ENCODE measurements at places on chromosomes 6 and 20. TPM values are rescaled to one million over a fixed set of nuclear protein-coding genes. Genes with fewer than 3 reads are reported as not detected.

- DNase-seq, result no peak
Measured at GRCh38 chr20:44247131-44247571, at the start of gene GDAP1L1. GDAP1L1 (plus strand) TSS chr20:44247308; CDS start chr20:44247335, 27 bp downstream.

DNA sequence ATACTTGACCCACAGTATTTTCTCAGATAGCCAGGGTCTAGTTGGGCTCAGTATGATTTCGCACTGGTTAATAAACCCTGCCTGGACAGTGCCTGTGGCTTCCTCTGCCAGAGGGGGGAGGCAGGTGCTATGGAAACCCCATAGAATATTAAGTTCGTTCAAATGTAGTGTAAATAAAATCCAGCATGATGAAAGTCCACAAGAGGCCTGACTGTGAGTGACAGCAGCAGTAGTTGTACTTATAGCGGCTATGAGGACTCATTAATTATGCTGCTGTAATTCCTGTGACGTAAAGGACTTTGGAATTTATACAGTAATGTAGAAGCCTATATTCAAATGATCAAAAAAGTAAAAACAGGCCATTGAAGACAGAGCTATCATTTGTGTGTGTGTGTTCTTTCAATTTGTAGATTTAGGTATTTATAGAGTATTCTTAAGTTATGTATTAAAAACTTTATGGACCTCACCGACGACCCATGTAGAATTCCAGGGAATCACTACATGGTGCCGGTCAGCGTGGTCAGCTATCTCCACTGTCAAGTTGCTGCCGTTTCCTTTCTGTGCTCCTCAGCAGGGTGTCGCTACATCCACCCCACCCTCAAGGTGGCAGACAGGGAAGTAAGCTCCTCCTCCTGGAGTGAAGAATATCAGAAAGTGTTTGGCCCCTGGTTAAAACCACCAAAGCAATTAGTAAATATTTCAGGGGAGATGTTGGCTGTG is 10.0 kb downstream of the PYGB start:
- no peak for DNase-seq

GRCh38 chr6:123802351-123802696 is 1.3 kb upstream of the NKAIN2 start:
- DNase-seq, result no peak

DNA sequence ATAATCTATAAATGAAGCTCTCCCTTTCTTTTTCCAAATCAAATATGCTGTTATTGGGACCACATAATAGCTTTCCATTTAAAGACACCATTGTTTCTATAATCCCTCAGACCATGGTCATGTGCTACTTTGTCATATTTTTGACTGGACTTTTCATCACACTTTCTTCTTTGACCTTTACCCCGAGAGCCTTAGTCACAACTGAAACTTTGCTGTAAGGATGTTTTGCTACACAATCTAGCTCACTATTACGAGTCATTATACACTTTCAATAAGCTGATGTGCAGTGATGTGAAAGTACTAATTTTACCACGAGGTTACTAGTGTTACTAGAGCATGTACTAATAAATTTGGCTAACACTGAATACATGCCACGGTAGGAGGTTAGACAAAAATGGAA is 367.2 kb upstream of the RUNX2 start:
- no peak for DNase-seq

The BANF2 gene
- not detected for polyA plus RNA-seq

The OXT gene
- polyA plus RNA-seq, result not detected

The RAET1E gene
- polyA plus RNA-seq, result 0.93 TPM

DNA sequence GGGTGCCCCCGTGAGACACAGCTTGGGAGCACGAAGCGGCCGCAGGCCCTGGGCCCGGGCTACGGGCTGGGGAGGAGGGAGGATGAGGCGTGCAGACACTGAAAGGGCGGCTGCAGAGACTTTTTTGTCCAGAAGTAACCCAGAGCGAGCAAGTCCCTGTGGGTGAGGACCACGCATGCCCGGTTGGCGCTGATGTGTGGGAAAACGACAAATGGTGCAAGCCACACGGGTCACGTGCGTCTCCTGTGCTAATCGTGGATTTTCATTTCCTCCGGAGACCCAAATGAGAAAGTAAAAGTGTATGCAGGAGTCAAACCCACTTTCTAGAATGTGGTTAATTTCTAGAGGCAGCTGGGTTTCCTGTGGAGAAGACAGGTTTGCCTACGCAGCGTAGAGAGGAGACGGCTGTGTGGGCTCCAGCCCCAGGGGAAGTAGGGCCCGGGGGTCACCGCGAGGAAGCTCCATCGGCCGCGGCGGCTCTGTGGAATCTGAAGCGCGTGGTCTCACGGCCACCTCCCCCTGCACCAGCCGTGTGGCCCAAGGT is 19.0 kb downstream of the DLL1 start:
- DNase-seq, result no peak

- DNase-seq, result peak; percentile 57
Measured at GRCh38 chr6:123777563-123777962, 26.1 kb upstream of the NKAIN2 start.

The MOCS1 gene
- 10.3 TPM for polyA plus RNA-seq

The CCN6 gene
- polyA plus RNA-seq, result not detected

- no peak for DNase-seq
Measured at GRCh38 chr6:149393002-149393679, 6.9 kb upstream of the SUMO4 start.

DNA sequence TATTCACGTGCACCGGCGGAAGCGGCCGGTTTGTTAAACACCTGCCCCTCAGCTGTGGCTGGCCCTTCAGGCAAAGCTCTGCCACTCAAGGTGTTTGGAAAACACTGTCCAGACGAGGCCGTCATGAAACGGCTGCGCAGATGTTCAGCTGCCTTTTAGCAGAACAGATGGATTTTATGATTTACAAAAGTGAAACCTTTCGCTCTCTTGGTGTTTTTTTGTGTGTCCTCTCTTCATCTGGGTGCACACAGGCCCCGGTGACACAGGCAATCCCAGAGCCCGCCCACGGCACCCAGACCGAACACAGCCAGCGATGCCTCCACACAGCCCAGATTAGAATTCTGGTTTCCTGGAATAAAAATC is 397.0 kb downstream of the SMOC2 start:
- DNase-seq, result no peak

- DNase-seq, result peak; percentile 20
Measured at GRCh38 chr20:45100563-45101245, at the start of gene KCNS1. KCNS1 (minus strand) TSS chr20:45101127; CDS start chr20:45099236, 1,891 bp downstream.

GRCh38 chr6:85565736-85566135 is 27.9 kb downstream of the SNX14 start:
- no peak for DNase-seq

The PXDC1 gene
- 53.8 TPM for polyA plus RNA-seq

The BPIFA3 gene
- polyA plus RNA-seq, result not detected

DNA sequence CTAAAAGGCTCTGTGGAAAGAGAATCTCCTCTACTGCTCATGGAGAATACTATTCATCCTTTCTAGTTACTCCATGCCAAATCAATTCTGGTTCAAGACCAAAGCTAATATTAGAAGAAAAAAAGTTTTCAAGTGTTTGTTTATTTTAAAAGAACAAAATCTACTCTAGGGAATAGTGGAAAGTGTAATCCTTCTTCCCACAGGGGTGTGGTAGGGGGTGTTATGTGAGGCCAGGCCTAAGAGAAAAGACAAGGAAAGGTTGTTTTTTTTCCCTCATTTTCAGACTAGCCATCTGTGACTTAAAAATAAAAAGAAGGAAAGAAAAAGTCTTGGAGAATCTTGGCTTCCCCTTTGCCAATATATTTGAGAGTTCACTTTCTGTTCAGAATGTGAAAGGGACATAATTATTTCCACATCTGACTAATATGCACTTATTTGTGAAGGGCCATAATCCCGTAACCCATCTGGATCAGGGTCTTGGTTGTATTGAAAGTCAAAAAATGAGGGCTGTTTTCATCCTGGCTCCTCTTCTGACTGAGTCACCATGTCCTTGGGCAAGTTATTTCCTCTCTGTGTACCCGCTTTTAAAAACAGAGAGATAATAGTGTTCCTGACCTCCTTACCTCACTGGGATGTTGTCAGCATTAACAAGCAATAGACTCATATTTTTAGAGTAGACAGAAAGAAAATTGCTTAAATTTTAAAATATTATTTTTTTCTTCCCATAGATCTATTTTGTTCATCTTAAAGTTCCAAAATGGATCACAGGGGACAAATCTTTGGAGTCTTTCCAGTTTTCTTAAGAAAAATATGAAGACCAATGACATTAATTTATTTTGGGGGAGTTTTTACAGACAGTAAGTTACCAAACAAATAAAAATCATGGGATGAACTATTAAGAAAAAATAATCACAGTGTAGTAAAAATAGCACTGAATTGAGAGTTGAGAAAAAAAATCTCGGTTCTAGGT is 233.7 kb downstream of the IBTK start:
- DNase-seq, result no peak

The SPATS1 gene
- polyA plus RNA-seq, result 1.3 TPM

GRCh38 chr20:49183444-49183843 is 4.7 kb downstream of the STAU1 start:
- no peak for DNase-seq

The AGER gene
- polyA plus RNA-seq, result 352 TPM

- DNase-seq, result no peak
Measured at GRCh38 chr20:38590676-38591473, 9.9 kb downstream of the ADIG start.

GRCh38 chr6:156396791-156397418 is 380.3 kb upstream of the ARID1B start:
- no peak for DNase-seq

DNA sequence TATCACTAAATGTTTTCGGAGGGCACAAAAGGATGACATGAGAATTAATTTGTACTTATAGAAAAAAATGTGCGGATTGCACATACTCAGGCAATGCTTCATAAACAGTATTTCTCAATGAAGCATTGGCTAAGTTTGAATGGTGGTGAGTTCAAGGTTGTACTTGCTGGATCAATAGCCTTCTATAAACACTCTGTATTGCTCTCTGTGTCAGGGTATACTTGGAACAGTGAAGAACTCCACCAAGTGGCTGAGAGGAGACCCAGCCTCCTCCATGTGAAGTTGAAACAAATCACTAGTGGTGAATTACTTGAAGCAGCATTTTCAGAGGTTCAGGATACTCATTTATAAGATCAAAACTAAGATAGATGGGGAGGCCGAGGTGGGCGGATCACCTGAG is 360.6 kb downstream of the RIMS1 start:
- no peak for DNase-seq

DNA sequence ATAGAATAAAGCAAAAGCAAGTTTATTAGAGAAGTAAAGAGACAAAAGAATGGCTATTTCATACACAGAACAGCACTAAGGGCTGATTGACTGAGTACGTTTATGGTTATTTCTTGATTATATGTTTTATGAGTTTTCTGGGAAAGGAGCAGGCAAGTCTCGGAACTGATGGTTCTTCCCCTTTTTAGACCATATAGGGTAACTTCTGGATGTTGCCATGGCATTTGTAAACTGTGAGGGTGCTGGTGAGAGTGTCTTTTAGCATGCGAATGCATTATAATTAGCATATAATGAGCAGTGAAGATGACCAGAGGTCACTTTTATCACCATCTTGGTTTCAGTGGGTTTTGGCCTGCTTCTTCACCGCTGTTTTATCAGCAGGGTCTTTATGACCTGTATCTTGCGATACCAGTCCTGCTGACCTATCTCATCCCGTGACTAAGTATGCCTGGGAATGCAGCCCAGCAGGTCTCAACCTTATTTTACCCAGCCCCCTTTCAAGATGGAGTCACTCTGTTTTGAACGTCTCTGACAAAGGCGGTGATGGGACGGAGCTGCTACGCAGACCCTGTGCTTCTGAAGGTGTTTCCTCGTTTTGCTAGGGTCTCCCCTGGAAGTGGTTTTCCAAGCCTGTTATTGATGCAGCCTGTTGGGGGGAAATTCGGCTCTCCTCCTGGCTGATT is 45.4 kb upstream of the BMP6 start:
- DNase-seq, result no peak

The PDYN gene
- not detected for polyA plus RNA-seq

The EYA2 gene
- 1.6 TPM for polyA plus RNA-seq

- peak; percentile 18 for DNase-seq
Measured at GRCh38 chr6:52016915-52017748, 70.3 kb downstream of the PKHD1 start.

GRCh38 chr6:10552270-10552810 is 31.2 kb downstream of the GCNT2 start:
- no peak for DNase-seq

The BACH2 gene
- polyA plus RNA-seq, result 0.78 TPM

Data from lung (tissue), 17 donors.